ENCODE measurements at places on chromosomes 2 and 18. TPM values are rescaled to one million over a fixed set of nuclear protein-coding genes. Genes with fewer than 3 reads are reported as not detected.

The SLC66A2 gene
- total RNA-seq, result 23.5 TPM

The MEP1B gene
- total RNA-seq, result 0.13 TPM

The PPP1R1C gene
- total RNA-seq, result 29.6 TPM

The IL36RN gene
- total RNA-seq, result not detected

The SIGLEC15 gene
- total RNA-seq, result not detected

The SFT2D3 gene
- 3.1 TPM for total RNA-seq

Data from cardiac septum (tissue), 1 donor.